Activated CD4-positive, alpha-beta T cell treated with anti-CD3 and anti-CD28 coated beads for 1 hour (primary cell): ENCODE measurements at places on chromosomes 1 and 21.

DNA sequence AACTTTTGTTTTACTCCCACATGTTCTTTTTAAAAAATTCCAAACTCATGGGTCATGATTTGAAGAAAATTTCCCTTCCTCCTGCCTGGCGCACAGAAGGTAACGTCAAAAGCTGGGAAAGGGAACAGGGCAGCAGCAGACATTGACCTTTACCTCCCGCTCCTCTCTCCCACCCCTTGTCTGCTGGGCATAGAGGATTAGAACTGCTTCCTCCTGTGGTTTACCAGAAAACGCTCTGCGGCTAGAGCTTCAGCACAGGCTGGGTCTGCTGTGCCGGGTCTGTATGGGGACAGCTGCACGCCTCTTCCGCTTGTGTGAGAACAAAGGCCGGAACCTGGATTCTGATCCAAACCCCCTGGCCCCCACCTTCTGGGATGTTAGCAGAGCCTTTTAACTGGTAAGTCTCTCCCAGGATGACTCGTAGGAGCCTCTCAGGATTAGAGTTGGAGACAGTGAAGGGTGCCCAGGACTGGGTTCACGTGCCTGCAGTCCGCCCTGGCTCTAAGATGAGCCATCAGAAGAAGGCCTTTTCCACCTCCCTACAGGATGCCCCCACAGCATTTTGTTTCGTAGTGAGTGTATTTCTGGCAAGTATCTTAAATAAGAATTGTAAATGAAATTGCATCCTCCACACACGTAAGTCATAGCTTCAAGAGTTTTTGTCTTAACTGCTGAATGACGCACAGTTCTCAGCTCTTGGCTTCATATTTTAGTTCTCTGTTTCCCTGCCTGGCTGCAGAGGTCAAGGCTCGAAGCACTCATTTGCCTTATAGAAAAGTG lies 5.2 kb downstream of the H6PD start:
- DNase-seq: no peak

DNA sequence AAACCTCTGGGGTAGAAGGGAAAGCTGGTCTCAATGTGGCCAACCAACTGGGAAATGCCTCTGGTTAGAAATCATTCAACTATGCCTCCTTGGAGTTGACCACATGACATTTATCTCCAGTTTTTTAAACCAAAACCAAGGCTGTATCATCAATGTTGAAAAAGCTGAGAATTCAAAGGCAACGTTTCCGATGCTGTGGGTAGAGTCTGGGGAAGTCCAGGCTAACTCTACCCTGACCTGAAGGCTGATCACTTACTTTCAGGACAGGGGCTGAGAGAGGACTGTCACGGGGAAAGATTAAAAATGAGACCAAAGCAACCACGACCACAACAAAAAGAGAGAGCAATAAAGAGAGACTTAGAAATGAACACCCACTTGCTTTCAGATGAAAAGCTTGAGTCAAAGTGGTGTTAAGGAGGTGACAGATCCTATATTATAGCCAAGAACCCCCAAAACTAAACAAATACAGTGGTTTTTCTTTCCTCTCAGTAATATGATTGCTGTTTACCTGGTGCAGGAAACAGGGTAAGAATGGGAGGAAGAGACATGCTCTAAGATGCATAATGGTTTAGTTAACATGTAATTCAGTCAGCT lies 90.8 kb upstream of the TNFSF4 start:
- no peak for DNase-seq

- no peak for DNase-seq
Observed at GRCh38 chr21:14739590-14739989, 193.5 kb upstream of the SAMSN1 start.

- no peak for DNase-seq
Observed at GRCh38 chr1:12565966-12566352, 52.1 kb downstream of the DHRS3 start.

- DNase-seq: no peak
Observed at GRCh38 chr1:80633947-80634706, 1166.6 kb upstream of the ADGRL2 start.

- no peak for DNase-seq
Observed at GRCh38 chr1:20555758-20556120, 3.4 kb downstream of the FAM43B start.
